ENCODE measurements at places on chromosomes 7 and 10. TPM values are rescaled to one million over a fixed set of nuclear protein-coding genes. Genes with fewer than 3 reads are reported as not detected.

DNA sequence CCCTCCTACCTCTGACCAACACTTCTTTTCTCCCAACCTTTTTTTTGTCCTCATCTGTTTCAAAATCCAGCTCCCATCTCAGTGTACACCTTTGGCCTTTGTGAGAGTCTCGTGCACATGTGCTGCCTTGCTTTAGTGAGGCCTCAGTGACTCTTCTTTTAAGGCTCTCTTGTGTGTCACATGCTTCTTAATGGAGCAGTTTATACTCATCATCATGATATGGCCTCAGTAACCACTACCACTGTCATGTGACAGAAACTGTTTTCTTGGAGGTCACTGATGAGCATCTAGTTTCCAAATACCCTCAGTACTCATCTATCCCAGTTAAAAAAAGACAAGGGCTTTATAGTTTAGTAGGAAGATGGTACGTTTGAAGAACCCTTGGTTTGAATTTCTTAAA, 8.1 kb upstream of the ARHGAP22 start:
- DNase-seq, result no peak

GRCh38 chr7:122803851-122804250, 82.4 kb downstream of the CADPS2 start:
- no peak for DNase-seq

- no peak for DNase-seq
Measured at GRCh38 chr7:45656431-45656830, 82.3 kb downstream of the ADCY1 start.

DNA sequence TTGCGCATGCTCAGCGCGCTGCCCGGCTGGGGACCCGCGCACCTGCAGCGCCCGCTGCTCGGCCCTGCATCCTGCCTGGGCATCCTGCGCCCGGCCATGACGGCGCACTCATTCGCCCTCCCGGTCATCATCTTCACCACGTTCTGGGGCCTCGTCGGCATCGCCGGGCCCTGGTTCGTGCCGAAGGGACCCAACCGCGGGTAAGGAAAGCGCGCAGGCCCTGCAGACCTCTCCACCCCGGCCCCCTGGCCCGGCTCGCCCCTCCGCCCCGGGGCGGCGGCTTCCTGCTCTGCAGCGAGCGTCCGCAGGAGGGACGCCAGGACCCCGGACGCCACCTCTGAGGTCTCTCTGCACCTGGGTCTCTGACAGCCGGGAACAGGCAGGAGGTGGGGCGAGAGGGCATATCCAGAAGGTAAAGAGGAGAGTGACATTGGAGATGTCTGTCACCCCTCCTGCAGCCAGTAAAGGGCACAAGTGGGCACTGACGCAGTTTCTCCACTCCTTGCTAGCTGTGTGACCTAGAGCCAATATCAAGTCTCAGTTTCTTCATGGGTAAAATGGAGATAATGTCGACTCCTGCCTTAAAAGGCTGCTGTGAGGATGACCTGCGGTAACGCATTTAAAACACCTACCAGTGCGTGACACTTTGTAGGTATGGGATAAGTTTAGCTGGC, 338 bp downstream of the ATP6V0E2 start:
- DNase-seq, result no peak

- no peak for DNase-seq
Measured at GRCh38 chr7:106448992-106449859, 164.4 kb upstream of the NAMPT start.

DNA sequence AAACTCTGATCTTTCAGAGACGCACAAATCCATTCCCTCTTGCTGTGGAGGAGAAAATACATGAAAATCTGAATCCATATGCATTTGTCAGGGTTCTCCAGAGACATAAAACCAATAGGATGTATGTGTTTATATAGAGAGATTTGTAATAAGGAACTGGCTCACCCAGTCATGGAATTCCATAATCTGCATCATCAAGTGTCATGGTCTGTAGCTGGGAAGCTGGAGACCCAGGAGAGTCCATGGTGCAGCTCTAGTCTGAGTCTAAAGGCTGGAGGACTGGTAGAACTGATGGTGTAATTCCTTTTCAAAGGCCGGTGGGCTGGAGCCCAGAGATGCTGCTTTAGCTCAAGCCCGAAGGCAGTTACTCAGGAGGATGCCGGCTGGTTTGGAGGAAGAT, 134.0 kb downstream of the TCF7L2 start:
- no peak for DNase-seq

GRCh38 chr10:4654496-4654895, 171.5 kb upstream of the AKR1E2 start:
- DNase-seq, result no peak

DNA sequence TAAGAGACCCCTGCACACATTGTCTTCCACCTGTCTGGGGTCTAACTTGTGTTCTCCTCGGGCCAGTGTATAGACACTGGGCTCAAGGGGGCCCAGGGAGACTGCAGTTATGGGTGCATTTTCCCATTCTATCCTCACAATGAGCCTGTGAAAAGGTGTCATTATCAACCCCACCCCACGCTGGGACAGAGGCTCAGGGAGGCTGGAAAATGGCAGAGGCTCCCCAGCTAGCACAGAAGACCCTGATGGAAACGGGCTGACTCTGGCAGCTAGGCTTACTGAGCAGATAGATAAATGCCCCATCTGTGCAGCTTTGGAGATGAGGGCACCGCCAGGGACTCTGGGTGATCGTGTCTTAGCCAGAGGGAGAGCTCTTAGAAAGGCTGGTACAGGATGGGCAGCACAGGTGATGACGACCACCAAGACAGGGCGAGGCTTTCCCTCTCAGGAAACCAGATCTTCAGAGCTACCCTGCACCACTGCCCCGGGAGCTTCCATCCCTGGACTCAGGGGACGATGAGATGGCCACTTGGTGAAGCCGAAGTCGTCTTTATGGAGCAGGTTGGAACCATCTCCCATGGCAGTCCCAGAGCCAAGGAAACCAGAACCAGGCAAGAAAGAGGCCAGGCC, 58.2 kb upstream of the CHST15 start:
- DNase-seq, result no peak

DNA sequence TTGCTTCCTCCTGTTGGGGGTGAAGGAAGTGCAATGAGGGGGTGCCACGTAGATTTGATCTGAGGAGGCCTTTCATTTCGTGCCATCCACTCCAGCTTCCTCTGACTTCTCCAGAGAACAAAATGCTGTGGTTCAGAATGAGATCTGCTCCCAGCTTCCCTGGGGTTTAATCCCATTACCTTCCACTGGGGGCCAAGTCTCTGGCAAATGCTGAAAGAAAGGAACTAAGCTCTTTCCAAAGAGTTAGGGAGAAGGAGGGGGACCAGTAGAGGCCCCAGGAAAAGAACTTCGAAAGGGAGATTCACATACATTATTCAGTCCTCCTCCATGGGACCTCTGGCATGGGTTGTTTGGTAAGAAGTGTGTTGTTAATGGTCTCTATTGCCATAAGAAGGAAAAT, 727.0 kb downstream of the TYW1 start:
- no peak for DNase-seq

DNA sequence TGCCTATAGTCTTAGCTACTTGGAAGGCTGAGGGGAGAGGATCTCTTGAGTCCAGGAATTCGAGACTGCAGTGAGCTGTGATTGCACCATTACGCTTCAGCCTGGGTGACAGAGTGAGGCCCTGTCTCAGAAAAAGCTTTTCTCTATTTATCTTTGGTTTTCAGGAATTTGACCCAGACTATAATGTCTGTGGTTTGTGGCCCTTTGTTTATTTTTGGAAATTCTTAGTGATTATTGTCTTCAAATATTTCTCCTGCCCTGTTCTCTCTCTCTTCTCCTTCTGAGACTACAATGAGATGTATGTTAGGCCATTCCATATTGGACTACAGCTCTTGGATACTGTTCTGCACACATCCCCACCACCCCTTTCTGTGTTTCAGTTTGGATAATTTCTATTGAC, 4.7 kb downstream of the MUC12 start:
- DNase-seq, result no peak

DNA sequence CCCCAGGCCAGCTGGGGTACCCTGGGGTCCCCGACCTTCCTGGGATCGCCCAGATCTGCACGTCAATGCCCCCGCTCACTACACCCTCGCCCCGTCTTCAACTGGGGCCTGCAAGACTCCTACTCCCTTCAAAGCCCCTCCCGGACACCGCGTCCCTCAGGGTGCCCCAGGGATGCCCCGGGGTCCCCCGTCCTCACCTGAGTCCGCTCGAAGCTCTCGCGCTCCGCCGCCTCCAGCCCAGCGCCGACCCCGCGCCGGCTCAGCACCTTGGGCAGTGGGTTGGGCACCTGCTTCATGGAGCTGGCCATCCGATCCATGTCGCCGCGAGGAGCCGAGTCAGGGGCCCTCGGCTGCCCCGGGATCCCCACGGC, at the start of gene HIP1:
Gene HIP1, minus strand, starts transcription at position 338 of the 371 bp plus-strand sequence. Its CDS starts 21 bp downstream, at position 317.
- no peak for DNase-seq

- peak; percentile 58 for DNase-seq
Measured at GRCh38 chr7:130273081-130273932, 6.6 kb downstream of the CPA2 start.

- DNase-seq, result no peak
Measured at GRCh38 chr7:117769085-117769484, 104.2 kb downstream of the CTTNBP2 start.

DNA sequence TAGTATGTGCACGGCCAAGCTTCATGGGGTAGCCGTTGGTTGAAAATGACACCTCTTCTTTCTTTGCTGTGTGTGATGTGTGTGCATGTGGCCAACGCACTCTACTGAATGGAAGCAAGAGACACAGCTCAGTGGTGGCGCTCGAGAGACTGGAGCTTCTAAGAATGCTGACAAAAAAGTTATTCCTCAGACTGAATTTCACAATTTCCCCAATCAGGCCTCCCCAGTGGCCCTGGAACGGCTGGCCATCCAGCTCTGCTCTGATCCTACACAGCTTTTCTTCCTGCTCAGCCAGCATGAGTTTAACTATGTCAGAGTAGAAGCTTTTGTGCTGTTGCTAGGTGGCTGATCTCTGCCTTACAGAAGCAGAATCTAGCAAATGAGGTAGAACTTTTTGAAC, 186.7 kb upstream of the PLXDC2 start:
- no peak for DNase-seq

GRCh38 chr10:71426058-71426605, 29.4 kb downstream of the CDH23 start:
- DNase-seq, result no peak

- DNase-seq, result no peak
Measured at GRCh38 chr7:40526951-40527715, 392.3 kb downstream of the SUGCT start.

- DNase-seq, result no peak
Measured at GRCh38 chr10:114347791-114348190, 56.5 kb downstream of the AFAP1L2 start.

GRCh38 chr10:108817584-108817983, 1105.7 kb downstream of the XPNPEP1 start:
- no peak for DNase-seq

DNA sequence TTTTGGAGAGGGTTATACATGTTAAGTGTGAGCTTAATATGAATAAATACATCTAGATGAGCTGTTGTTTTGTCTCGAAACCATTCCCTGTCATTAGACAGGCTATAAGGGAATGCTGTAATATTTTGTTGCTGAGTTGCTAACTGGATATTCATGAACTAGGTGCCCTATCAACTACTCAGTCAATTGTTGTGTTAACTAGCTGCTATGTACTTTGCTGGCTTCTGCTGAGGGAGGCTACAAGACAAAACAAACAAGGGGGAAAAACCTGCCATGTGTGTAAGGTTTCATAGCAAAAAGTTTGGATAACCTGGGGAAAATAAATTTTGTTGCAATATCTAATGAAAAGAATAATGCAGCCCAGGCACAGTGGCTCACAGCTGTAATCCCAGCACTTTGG, 110.4 kb downstream of the CSTF2T start:
- DNase-seq, result no peak

DNA sequence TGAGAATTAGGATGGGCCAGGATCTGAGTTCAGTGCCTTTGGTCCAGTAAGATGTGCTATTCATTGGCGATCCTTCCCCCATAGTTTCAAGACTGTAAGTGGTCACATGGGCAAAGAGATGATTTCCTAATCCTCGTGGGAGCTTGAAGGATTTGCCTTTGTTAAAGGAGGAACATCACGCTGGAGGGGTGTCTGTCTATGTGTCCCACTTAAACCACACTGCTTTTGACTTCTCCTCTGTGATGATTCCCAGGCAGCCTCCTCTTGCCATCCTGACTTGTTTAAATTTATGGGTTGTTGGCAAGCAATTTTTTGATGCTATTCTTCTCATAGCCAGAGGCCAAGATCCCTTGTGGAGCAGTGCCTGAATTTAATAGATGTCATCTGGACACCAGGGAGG, 154.0 kb downstream of the TCF7L2 start:
- DNase-seq, result no peak

GRCh38 chr10:118587881-118588651, 7.4 kb downstream of the PRLHR start:
- no peak for DNase-seq

GRCh38 chr10:42609872-42610271, 28.5 kb downstream of the ZNF33B start:
- no peak for DNase-seq

DNA sequence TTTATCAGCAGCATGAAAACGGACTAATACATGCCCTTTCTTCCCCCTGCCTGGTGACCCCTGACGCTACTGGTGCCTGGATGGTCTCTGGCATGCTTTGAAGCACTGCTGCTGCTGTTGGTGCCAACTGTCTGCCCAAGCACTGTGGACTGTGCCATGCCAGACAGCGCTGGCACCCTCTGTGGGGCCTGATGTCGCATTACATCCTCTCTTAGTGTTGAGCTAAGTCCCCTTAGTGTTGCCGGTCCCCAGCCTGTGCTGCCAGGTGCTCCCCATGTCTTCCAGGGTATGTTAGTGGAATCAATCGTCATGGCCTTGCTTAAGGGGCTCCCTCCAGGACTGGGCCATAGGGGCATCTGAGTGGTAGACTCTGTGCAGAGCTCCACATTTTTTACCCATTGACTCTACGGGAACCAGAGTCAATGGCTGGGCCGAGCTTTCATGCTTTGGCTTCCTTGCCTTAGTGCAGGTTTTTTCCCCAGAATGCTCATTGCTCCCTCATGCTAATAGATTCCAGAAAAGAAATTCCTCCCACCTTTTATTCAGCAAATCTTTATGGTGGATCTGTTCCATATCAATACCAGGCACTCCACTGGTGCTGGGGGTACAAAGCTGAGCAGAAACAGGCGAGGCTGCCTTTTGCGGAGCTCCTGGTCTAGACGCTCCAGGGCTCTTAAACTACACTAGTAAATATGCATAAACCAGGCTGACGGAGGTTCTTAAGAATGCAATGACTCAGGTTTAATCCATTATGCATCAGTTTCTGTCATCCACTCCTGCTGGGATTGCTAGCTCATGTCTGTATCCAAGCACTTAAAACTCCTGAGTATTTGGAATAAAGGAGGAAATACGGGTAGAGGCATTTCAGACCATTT, 21.8 kb upstream of the MRC1 start:
- DNase-seq, result no peak

Gene HOXA3
- 0.80 TPM for total RNA-seq

Gene TFR2
- 0.80 TPM for total RNA-seq

Gene UTF1
- total RNA-seq, result not detected

Gene MKLN1
- 28.9 TPM for total RNA-seq

Gene CRYGN
- total RNA-seq, result 1.2 TPM

Gene ZNF282
- total RNA-seq, result 7.6 TPM

Gene FAM237B
- not detected for total RNA-seq

Gene UCMA
- total RNA-seq, result 0.52 TPM

Gene UNC5B
- 4.2 TPM for total RNA-seq

Gene EBF3
- total RNA-seq, result 1.5 TPM

Gene IGF2BP3
- total RNA-seq, result 16.5 TPM

Gene NRG3
- total RNA-seq, result not detected

Gene ZSCAN21
- total RNA-seq, result 10.8 TPM

Gene NANOS1
- 0.52 TPM for total RNA-seq

Gene SLC16A9
- 1.6 TPM for total RNA-seq

Gene OR9A2
- not detected for total RNA-seq

Gene GRM8
- 0.38 TPM for total RNA-seq

Gene HOXA1
- total RNA-seq, result 0.28 TPM

Gene PCBD1
- 22.0 TPM for total RNA-seq

Data from thymus (tissue), 14 donors.